ENCODE measurements at places on chromosomes 16 and 17. TPM values are rescaled to one million over a fixed set of nuclear protein-coding genes. Genes with fewer than 3 reads are reported as not detected.

MAP1LC3B gene
- polyA plus RNA-seq, result 17.3 TPM

KIF2B gene
- polyA plus RNA-seq, result not detected

EXOC3L1 gene
- polyA plus RNA-seq, result 1.1 TPM

TRAPPC1 gene
- 96.9 TPM for polyA plus RNA-seq

CYGB gene
- 1.2 TPM for polyA plus RNA-seq

ARHGAP23 gene
- polyA plus RNA-seq, result 2.7 TPM

GRCh38 chr16:69465881-69466280, 41.5 kb downstream of the CYB5B start:
- no peak for DNase-seq

- no peak for DNase-seq
Measured at GRCh38 chr16:2799859-2800226, 1.6 kb downstream of the PRSS41 start.

DNA sequence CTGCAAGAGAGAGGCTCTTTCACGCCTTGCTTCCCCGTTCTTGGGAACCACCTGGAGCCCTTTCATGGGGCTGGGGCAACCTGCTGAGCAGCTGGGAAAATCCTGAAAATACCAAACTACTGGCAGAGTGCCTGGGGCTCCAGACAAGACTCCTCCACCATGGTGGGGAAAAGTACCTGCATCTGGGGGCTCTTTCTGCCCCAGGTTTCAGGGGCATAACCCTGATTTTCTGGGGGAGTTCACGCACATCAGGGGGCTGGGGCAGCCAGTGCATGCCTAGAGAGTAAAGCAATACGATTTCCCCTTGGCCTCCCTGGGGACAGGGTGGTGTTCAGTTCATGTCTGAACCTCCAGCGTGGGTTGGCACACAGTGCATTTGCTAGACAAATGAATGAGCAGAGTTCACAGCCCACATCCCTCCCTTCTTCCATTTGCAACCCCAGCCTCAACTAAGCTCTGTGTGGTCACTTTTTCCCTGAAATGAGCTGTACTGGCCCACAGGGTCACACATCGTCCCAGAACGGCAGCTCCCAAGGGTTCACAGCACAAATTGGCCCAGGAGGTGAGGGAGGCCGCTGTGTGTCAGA, 5.2 kb upstream of the CDC42EP4 start:
- DNase-seq, result no peak

DNA sequence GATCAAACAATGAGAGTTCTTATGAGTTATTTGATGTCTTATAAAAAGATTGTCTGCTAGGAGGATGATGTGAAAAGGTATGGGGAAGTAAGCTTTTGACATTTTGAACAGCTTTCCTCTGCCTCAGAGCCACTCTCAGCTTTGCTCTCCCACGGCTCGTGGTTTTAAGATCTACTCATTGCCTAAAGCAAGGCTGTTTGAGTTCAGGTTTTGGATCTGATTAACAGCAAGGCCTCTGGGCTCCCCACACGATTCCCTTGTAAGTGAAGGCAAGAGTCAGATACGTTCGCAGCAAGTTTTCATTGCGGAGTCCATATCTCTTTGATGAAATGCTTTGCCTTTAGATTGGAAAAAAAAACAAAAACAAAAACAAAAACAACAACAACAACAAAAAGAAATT, 515.0 kb upstream of the SALL1 start:
- DNase-seq, result no peak

DNA sequence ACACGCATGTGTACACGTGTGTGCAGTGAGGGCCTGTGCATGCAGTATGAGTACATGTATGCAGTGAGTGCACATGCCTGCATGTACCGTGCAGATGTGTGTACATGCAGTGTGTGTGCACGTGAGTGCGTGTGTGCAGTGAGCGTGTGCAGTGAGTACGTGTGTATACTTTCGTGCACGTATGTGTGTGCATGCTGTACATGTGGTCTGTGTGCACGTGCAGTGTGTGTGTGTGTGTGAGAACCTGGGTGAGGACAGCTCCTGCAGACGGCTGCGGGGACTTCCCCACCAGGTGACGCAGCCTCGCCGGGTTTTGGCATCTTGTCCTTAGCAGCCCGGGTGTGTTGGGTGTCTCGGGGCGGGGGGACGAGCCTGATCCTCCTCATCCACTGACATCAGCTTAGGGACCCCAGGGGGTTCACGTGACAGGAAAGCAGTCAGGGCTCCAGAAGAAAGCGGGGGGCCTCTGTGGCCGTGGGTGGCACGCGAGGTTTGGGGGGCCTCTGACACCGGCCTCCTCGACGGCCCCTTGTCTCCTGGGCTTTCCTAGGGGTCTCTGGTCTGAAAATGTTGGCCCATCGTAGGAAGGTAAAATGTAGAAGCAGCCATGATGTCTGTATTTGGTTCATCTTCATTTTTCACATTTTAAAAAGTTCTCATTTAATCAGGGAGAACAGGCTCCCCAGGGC, 119.6 kb upstream of the ZNF750 start:
- no peak for DNase-seq

- DNase-seq, result peak; percentile 80
Measured at GRCh38 chr17:49496183-49496866, 1.2 kb downstream of the NGFR start.

- DNase-seq, result peak; percentile 61
Measured at GRCh38 chr16:2964475-2965336, 631 bp downstream of the KREMEN2 start.

Data from liver (tissue), 10 donors.